Thymus (tissue), 14 donors: ENCODE measurements at places on chromosomes 16 and 17. TPM values are rescaled to one million over a fixed set of nuclear protein-coding genes. Genes with fewer than 3 reads are reported as not detected.

GRCh38 chr17:29058391-29058790, 15.4 kb downstream of the PIPOX start:
- no peak overlapping the region for H3K27ac ChIP-seq
- no peak overlapping the region for H3K4me3 ChIP-seq
- H3K36me3 ChIP-seq: no peaks in the 10 kb centered on the region
- no peaks in the 10 kb centered on the region for H3K4me1 ChIP-seq
- no peaks in the 10 kb centered on the region for H3K27me3 ChIP-seq
- no peak for DNase-seq

CMTM1 gene
- total RNA-seq: 5.1 TPM

KRTAP9-2 gene
- not detected for total RNA-seq

DNA sequence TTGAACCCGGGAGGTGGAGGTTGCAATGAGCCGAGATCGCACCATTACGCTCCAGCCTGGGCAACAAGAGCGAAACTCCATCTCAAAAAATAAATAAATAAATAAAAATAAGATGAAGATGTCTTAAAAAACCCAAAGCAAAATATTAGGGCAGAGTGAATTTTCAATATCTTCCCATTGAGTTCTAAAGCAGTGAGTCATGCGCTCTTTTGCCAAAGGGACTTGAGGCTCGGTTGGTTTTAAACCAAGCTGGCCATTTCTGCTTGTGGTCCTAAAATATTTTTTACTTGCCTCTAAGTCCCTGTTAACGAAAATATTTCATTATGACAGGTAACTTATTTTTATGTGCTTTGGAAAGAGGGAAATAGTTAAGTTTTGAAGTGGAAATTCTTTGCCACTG, 4.7 kb downstream of the PAFAH1B1 start:
- peaks cover 10% of the 10 kb centered on the region for H3K4me1 ChIP-seq
- DNase-seq: no peak
- H3K36me3 ChIP-seq: no peaks in the 10 kb centered on the region
- no peaks in the 10 kb centered on the region for H3K27me3 ChIP-seq

DNA sequence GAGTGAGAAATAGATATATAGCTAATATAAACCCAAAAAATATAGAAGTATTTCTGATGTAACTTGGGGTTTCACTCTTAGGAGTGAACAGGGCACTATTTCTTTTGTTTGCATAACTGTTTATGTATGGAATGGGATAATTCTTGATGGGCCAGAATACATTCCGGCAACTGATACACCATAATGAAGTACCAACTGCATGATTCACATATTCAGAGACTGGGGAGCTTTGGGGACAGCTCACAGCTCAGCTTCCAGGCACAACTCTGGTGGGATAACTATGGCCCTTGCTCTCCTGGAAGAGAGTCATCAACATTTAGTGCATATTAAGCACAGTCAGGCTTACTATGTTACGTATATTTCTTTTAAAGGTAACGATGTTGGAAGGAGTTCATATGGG, 42.1 kb upstream of the ADCY7 start:
- H3K36me3 ChIP-seq: peaks cover 33% of the 10 kb centered on the region
- no peaks in the 10 kb centered on the region for H3K4me1 ChIP-seq
- no peak for DNase-seq
- no peak overlapping the region for H3K4me3 ChIP-seq
- no peak overlapping the region for H3K27ac ChIP-seq

PABPN1L gene
- 0.09 TPM for total RNA-seq

DNA sequence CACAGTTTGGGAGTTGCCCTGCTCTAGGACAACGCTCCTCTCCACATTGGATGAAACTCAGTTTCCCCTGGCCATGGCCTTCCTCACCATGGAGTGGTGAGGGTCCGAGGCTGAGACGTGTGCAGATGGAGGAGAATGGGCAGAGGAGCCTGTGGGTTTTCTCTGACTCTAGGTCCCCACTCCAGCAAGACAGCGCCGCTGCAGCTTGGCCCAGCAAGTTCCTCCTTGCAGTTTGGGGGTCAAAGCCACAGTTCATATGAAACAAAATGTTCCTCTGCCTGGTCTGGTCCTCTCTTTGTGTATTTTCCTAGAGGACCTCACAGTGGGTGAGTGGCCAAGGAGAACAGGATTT, 2.3 kb downstream of the C16orf54 start:
- H3K27ac ChIP-seq: peak overlapping the region; percentile 69
- no peak overlapping the region for H3K4me3 ChIP-seq
- no peaks in the 10 kb centered on the region for H3K27me3 ChIP-seq
- peaks cover 13% of the 10 kb centered on the region for H3K36me3 ChIP-seq

KIFC3 gene
- total RNA-seq: 3.8 TPM

RCVRN gene
- total RNA-seq: under 0.01 TPM

DNA sequence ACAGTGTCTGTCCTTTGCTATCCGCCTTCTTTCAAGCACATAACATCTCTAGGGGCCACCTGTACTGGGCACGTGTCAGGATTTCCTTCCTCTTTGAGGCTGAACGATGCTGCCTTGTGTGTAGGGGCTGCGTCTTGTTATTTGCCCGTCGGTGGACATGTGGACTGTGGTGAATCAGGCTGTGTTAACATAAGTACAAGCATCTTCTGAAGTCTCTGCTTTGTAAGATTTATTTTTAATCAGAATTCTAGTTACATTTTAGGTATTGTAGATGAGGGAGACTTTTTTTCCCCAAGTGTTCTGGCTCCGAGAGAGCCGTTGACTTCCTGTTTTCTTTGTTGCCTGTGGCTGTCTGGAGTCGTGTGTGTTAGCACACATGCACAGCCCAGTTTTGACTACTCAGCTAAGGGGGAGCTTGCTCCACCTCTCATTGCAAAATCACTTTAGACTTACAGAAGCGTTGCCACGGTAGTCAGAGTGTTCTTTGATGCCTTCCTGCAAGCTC, 26.1 kb downstream of the SPG7 start:
- H3K27me3 ChIP-seq: no peaks in the 10 kb centered on the region
- H3K27ac ChIP-seq: peak overlapping the region; percentile 69
- H3K4me1 ChIP-seq: peaks cover 18% of the 10 kb centered on the region
- peaks cover 76% of the 10 kb centered on the region for H3K36me3 ChIP-seq
- DNase-seq: peak; percentile 91
- H3K4me3 ChIP-seq: no peak overlapping the region

MPP2 gene
- 0.52 TPM for total RNA-seq

NUPR1 gene
- total RNA-seq: 29.6 TPM

GRCh38 chr16:11236461-11237254, 19.3 kb downstream of the SOCS1 start:
- H3K4me1 ChIP-seq: peaks cover 29% of the 10 kb centered on the region
- DNase-seq: no peak
- no peak overlapping the region for H3K4me3 ChIP-seq
- no peaks in the 10 kb centered on the region for H3K27me3 ChIP-seq
- no peaks in the 10 kb centered on the region for H3K36me3 ChIP-seq

DNA sequence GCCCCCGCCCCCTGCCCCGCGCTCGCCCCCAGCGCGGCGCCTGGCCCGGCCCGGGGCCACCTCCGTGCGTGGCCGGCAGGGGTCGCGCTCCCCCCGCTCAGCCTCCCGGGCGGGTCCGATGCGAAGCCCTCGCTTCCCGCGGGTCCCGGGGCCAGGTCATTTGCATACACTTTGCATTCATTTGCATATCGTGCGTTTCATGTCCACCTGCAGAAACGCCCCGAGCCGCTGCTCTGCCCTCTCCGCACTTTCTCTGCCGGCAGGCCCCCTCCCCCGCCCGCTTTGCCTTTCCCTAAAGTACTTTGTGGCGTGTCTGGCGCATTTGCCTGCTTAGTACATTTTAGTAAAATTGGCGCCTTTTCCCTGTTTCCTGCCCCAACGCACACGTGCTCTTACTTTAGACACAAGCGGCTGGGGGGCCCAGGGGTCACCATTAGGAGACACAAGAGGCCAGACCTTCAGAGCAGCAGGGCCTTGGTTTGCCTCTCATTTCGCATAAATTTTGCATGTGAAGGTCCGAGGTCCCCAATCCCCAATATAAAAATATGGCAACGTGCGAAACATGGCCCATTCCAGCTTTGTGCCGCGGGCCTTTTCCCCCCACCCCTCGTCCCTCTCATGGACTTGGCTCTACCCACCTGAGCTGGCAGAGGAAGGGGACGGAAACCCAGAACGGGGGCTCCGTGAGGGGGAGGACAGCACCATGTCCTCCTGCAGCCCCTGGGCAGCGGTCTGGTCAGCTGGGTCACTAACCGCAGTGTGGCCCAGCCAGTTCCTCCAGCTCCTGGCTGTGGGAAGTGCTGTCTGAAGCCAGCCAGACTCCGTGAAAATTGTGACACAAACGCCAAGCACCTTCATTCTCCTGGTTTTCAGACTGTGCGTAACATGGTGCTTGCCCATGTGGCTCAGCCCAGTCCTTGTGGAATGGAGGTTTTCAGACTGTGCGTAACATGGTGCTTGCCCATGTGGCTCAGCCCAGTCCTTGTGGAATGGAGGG, 34.8 kb downstream of the CBFA2T3 start:
- H3K27me3 ChIP-seq: peaks cover 32% of the 10 kb centered on the region
- no peak overlapping the region for H3K27ac ChIP-seq
- H3K4me1 ChIP-seq: peaks cover 51% of the 10 kb centered on the region
- H3K4me3 ChIP-seq: peak overlapping the region; percentile 88

- no peaks in the 10 kb centered on the region for H3K4me1 ChIP-seq
- H3K36me3 ChIP-seq: no peaks in the 10 kb centered on the region
- no peak for DNase-seq
- peaks cover 49% of the 10 kb centered on the region for H3K27me3 ChIP-seq
- H3K4me3 ChIP-seq: no peak overlapping the region
- H3K27ac ChIP-seq: no peak overlapping the region
These were observed 9.7 kb downstream of the HNF1B start for GRCh38 chr17:37735165-37735564.

PGAP3 gene
- 6.6 TPM for total RNA-seq

GRCh38 chr17:13176436-13176835, 158.6 kb upstream of the ELAC2 start:
- no peak overlapping the region for H3K4me3 ChIP-seq
- H3K36me3 ChIP-seq: no peaks in the 10 kb centered on the region
- H3K4me1 ChIP-seq: no peaks in the 10 kb centered on the region
- H3K27ac ChIP-seq: no peak overlapping the region
